ENCODE measurements at places on chromosomes 1 and 21.

- no peak for DNase-seq
Observed at GRCh38 chr1:44947063-44947773, 39.2 kb downstream of the EIF2B3 start.

DNA sequence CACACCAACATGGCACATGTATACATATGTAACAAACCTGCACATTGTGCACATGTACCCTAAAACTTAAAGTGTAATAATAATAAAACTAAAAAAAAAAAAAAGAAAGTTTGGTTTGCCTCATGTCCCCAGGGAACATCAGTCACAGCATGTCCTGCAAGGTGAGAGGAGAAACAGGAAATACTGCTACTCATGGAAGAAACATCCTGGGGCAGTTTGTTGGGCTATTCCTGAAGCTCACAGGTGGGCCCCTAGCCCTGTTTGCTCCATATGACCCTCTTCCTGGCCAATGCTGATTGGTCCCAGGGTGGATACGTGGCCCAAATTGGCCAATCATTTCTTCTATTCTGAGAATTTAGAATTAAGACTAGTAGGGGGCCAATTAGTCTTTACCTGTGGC is 103.4 kb upstream of the ADAR start:
- DNase-seq: no peak

DNA sequence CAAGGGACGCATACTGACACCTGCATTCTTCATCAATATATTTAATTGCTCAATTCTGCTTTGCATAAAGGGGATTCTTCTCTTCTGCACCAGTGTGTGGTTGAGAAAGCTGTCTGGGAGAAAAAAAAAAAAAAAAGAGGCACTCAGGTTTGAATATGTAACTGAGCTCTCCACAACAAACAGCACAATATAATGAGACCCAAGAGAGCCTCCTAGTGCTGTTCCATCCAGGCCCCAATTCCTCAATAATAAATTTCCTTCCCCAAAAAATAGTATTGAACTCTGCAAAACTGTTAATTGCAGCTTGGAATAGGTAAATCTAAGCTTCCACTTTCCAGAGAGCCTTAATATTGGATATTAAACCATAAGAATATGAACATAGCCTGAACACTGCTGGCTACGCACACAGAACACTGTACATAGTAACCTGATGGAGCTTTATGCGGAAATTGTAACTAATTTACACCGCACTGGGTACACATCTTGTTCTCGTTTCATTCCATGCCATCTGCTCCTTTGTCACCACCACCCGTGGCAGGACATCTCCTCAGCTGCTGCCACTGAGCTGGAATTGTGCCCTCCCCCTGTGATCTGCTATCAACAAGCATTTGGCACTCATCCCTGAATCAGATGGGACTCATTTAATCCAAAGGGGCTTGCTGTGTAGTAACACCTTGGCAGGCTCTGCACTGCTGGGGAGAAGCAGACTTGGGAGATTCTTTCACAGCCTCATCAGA is 272.0 kb downstream of the HHIPL2 start:
- DNase-seq: no peak

DNA sequence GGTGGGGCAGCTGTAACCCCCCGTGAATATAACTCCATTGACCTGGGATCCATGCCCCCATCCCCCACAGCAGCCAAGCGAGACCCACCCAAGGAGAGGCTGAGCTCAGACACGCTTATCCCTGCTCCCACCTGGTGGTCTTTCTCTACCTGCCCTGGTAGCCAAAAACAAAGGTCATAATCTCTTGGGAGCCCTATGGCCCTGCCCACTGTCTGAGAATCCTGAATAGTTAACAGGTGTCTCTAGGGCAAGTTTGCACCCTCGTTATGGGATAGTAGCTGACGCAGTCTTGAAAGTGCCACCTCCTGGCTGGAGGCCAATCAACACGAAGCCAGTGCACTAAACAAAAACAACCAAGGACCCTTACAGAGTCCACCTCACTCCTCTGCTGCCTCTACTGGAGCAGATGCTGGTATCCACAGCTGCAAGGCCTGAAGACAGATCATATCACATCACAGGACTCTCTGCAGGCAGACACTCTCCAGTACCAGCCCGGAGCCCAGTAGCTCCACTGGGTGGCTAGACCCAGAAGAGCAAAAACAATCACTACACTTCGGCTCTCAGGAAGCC is 134.3 kb upstream of the C1orf174 start:
- DNase-seq: no peak

DNA sequence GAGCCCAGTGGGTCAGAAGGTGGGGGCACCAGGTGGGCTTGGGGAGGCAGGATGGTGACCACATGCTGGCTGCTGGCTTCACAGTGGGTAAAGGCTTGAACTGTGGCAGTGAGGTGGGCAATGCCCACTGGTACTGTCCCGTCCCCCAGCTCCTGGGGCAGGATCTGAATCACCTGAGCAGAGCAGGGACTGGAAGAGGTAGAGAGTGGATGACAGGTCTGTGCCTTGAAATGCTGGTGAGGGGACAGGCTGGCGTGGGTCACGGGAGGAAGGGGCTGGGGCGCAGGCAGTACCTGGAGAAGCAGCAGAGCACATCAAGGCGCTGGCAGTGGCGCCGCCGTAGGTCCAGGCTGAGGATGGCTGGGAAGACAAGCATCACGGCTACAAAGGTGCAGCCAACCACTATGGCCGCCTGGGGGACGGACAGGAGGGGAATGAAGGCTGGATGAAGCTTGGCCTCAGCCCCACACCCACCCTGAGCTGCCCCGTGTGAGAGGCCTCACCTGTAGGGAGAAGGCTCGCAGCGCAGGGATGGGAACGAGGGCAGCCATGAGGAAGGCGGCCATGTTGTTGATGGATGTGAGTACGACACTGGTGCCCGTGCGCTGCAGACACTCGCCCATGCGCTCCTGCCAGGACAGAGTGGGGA is 14.9 kb downstream of the PTCH2 start:
- DNase-seq: no peak

GRCh38 chr1:214989341-214989740 is 93.2 kb upstream of the KCNK2 start:
- DNase-seq: no peak

GRCh38 chr1:104636581-104636980 is 886.9 kb downstream of the AMY1C start:
- no peak for DNase-seq

GRCh38 chr1:174169342-174169741 is 10.0 kb downstream of the RABGAP1L start:
- DNase-seq: no peak

GRCh38 chr21:29775462-29775861 is 164.3 kb downstream of the GRIK1 start:
- no peak for DNase-seq

GRCh38 chr1:218760601-218761570 is 412.8 kb upstream of the LYPLAL1 start:
- no peak for DNase-seq

GRCh38 chr21:34987501-34988072 is 61.5 kb downstream of the RUNX1 start:
- DNase-seq: no peak

- DNase-seq: no peak
Observed at GRCh38 chr1:188769936-188770335, 1707.7 kb downstream of the BRINP3 start.

DNA sequence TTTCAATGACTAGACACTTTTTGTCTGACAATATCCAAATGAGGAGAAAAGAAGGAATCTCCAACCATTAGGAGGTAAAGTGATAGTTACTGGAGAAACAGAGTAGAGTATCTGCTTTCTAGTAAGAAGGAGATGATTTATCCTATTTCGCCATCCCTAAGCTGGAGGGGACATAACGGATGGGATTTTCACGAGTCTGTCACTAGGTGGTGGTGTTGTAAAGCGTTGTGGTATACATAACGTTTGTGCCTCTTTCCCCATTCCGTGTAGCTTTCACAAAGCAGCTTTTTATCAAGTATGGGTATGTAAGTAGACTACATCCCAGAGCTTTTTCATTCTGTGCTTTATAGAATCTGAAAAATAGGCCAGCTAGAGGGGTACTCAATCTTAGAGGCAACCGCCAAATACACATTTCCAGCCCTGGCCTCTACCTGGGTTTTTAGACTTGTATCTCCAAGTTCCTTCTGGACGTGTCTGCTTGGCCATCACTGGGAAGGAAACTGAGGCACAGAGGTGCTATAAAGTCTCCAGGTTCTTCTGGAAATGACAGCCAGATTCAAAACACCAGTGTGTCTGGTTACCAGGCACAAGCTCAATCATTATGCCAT is 33.3 kb upstream of the FAM3B start:
- peak; percentile 22 for DNase-seq

DNA sequence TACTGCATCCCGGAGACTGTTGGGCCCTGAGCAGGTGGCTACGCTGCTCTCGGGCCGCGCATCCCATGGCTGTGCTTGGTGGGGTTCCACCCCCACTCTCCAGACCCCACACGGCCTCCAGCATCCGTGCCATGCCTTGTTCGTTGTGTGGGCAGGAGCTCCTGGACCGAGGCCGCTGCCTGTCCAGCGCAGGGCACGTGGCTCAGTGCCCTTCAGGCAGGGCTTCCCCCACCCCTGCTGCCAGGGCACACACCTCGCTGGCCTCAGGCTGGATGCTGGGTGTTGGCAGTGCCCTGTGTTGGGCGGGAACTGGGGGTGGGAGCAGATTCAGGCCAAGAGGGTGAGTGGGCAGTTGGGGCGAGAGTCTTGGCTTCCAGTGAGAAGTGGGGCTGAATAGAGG is 9.9 kb downstream of the PRKCZ start:
- no peak for DNase-seq

DNA sequence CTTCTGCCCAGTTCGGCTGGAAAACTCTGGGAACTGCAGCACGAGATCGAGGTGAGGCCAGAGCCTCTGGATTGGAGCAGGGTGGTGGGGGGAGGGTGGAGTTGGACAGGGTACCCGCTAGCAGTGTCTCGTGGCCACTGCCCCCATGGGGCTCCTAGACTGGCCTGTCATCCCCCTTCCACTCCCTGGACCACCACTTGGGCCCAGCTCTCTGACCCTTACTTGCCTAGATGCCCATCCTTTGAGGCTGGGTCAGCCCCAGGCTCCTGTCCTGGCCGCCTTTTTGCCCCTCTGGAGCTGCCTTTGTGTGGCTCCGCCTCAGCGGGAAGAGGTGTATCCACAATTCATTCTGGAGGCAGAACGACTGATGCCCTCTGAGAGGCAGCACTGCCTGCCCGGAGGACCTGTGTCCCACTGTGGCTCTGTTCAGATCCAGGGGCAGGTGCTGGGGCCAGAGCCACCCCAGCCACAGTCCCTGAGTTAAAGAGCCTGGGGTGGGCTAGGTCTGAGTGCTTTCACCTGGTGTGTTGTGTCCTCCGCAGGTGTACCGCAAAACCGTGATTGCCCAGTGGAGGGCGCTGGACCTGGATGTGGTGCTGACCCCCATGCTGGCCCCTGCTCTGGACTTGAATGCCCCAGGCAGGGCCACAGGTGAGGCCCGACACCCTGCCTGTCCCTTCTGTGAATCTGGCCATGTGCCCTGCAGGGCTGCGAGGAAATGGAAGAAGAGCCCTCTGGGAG is 17.7 kb downstream of the FAAH start:
- DNase-seq: no peak

DNA sequence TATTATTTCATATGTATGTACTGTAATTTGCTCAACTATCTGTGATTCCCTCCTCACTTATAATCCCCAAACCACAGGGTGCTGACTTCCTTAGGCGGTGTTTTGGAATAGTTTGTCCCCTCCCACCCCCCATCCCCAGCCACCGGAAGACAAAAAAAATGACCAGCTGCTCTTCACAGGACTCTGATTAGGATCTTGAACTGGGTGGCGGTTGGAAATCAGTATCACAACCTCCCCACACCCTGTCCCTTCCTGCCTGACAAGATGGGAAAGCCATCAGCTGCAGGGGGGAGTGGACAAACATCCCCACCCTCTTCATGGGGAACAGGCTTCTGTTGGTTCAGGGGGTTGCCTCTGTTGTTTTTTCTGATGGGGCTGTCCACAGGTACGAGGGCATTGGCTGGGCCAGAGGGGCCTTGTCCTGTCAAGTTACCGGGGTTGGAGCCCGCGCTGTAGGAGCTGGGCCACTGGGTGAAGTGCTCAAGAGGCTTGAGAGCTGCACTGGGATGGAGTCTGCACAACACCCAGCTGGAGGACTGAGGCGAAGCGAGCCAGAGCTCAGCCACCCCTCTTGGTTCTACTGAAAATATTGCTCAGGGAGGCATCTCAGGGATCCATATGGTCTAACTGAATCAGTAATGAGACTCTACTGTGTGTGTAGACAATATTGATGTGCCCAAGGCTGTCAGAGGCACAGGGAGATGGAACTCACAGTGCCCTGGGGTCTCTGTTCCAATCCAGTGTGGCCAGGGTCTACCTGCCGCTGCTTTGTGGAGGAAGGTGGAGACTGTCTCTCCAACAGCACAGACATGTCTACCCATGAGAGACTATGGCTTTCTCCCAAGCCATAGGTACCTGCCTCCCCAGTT is 28.2 kb downstream of the NAV1 start:
- DNase-seq: no peak

GRCh38 chr1:182795563-182796228 is 6.1 kb downstream of the NPL start:
- no peak for DNase-seq

GRCh38 chr1:159056069-159056698 is 20.4 kb downstream of the AIM2 start:
- no peak for DNase-seq

DNA sequence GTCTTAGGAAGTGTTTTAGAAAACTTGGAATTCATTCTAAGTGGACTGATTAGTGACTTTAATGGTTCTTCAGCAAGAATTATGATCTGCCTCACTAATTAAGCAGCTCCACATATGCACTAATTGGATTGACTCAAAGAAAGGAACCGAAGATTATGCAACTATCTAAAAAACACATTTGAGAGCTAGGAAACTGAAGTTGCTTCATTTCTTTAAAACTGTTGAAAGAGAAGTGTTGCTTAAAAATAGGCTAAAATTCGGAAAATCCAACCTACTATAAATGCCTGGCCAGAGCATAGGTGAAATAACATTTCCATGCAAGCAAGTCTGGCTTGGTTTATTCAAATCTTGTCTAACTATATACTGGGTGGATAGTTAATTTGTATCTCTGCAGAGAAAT is 502.9 kb upstream of the ZRANB2 start:
- DNase-seq: no peak

DNA sequence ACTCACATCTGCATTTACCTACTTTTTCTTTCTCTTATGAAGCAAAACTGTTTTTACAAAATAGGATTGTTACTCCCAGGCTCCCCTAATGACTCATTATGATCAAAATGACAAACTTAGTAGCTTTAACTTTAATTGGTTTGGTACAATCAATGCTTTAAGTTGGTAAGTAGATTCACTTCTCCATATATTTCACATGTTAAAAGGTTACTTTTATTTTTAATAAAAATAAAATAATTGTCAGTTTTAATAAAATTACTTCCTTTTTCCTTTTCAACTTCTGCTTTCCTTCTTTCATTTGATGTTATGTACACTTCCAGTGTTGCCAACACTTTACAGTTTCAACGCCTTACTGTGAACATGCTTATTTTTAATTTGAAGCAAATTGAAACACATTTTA is 477.6 kb downstream of the SETD4 start:
- DNase-seq: no peak

GRCh38 chr1:71390518-71390917 is 309.7 kb upstream of the ZRANB2 start:
- DNase-seq: no peak

- no peak for DNase-seq
Observed at GRCh38 chr1:199226163-199226562, 587.3 kb downstream of the PTPRC start.

- DNase-seq: no peak
Observed at GRCh38 chr1:64983110-64983509, 16.8 kb upstream of the JAK1 start.

- DNase-seq: no peak
Observed at GRCh38 chr1:25694167-25695007, 77.8 kb downstream of the MAN1C1 start.

GRCh38 chr1:201619513-201619912 is 80.6 kb downstream of the NAV1 start:
- DNase-seq: no peak
